ENCODE measurements at places on chromosomes 6 and 20.

GRCh38 chr20:44580581-44581268, 1.7 kb upstream of the PKIG start:
- no peak for DNase-seq

- peak; percentile 5 for DNase-seq
Observed at GRCh38 chr6:37631295-37631694, 66.4 kb downstream of the MDGA1 start.

GRCh38 chr6:140082867-140083297, 708.4 kb upstream of the CITED2 start:
- no peak for DNase-seq

- DNase-seq, result no peak
Observed at GRCh38 chr20:42565235-42565995, 624.3 kb downstream of the PTPRT start.

GRCh38 chr6:35898003-35898402, 22.9 kb downstream of the SRPK1 start:
- DNase-seq, result no peak

DNA sequence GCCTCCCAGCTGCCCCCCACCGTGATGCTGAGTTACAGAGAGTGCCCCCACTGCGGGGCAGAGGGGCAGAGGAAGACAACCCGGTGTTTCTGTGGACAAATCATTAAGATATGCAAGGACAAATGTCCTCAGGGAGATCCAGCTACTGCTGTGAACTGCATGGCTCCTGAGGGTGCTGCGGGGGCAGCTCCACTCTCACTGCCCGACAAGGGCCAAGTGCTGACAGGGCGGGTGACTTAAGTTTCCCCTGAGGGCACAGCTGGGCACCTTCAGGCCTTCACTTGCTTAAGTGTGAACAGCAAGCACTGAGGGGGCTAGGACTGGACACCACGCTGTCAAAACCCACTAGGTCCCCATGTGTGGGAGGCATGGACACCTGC, 26.2 kb upstream of the TCFL5 start:
- no peak for DNase-seq

- DNase-seq, result no peak
Observed at GRCh38 chr6:123316733-123317323, 319.9 kb downstream of the TRDN start.

DNA sequence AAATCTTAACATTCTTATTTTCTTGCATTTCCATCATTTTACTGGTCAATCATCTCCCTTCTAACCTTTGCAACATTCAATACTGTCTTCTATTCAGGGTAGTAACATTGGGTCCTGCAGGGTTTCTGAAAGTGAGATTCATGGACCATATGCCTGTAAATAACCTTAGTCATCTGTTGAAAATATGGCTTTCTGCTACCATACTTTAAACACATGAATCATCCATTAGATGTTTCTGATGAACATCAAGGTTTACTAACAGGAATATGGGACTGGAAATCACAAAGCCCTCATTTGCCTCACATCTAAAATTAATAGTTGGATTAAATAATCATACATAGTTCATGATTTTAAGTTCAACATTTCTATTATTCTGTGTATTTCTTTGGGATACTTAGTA, 475.9 kb upstream of the MARCKS start:
- DNase-seq, result no peak

DNA sequence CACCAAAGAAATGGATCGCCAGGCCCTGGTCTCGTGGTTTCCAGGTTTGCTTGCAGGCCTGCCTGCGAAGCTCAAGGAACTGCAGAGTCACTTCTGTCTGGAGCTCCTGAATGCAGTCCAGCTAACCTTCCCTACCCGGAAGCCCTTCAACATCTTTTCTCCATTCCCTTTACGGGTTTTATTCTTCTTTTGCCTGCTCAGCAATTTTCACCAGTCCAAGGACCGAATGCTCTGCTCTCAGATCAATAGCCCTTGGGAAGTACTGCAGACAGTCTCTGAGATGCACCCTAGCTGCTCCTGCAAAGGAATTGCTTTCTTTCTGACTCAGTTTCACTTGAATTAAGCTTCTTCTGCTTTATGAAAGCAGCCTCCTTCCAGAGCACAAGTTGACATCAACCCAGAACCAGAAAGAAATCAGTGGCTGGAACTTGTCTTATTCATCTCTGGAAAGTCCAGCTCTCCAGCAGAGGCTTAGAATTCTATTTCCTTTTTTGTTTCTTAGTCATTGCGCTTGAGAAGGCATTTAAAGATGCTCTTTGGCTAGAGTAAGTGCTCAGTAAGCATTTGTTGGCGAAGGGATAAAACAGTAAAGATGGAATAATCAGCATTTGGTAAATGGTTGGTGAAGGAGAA, 18.7 kb upstream of the YWHAB start:
- no peak for DNase-seq

DNA sequence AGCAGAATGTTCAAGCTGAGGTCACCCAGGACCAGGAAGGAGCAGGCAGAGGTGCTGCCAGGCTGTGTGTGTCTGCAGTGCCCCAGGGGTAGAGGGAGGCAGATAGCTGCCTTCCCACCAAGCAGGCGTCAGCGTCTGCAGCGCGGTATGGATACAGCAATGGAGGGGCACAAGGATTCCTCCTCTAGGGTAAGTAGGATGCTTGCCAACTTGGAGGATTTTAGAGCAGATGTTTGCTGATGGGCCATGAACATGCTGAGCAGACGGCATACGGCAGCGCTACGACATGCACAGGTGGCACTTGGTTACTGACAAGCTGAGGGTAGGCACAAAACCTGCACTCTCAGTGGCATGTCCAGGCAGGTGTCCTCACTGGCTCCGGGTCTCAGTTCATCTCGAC, 48.1 kb downstream of the PSMG4 start:
- peak; percentile 53 for DNase-seq

DNA sequence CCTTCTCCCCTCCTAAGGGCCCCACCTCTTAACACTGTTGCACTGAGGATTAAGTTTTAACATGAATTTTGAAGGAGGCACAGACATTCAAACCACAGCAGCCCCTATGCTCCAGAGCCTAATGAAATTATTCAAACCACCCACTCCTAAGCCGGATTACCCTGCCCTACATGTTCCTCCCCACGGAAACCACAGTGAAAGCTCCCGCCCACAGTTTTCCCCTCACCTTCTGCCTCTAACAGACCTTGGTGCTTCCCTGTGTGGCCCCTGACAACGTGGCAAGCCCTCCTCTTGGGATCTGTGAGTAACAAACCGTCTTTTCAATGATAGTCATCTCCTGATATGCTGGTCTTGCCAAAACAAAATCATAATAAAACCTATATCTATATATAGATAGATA, 74.8 kb downstream of the RIN2 start:
- DNase-seq, result no peak

DNA sequence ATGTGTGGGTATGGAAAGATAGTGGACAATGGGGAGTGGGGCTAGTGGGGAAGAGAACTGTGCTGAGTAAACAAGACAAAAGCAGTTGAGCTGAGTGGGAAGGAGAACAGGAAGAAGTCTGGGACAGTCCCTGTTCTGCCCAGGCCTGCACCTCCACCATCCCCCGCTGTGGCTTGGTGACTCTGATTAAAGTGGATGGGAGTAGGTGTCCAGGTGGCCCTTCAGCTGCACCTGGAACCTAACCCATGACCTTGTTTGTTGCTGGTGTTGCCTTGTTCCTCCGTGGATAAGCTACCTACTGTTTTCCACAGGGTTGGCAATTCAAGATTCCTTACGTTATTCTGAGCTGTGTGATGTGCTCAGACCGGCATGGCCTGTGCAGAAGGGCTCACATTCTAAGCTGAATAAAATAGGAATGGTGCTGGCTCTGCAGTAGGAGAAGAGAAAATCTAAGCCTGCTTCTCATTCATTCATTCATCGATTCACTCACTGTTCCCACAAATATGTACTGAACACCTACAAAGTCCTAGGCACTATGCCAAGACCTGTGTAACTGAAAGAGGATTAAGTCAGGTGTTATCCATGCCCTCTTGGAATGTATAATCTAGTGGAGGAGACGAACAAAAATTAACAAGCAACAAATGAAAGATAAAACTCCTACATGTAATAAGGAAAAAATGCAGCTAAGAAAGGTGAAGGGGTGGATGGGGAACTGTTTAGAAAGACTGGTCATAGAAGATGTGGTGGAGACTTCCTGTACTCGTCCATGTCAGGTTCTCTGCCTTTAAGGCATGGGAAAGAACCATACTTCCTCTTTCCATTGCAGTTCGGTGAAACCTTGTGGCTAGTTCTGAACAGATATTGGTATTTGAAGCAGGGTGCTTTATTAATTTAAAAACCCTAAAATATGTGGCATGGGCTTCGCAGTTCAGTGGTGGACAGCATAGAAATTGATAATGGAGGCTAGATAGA, 10.1 kb upstream of the CALHM6 start:
- no peak for DNase-seq

DNA sequence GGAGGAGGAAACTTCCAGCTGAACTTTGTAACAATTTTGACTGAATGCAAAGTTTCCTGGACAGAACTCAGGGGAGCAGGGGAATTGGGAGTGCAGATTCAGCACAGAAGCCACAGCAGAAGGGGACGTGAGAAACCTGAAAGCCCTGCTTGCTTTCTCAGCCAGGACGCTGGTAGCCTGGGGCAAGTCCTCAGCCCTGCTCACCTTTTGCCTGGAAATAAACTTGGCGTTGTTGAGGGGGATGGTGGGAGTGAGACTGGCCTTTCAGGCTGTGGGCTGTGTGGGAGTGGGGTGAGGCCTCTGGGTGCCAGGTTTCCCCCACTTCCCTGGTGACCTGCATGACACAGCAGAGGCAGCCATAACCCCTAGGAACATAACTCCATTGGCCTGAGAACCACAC, 238.1 kb upstream of the HS3ST5 start:
- no peak for DNase-seq

- no peak for DNase-seq
Observed at GRCh38 chr20:37204056-37204455, 24.7 kb upstream of the MROH8 start.

DNA sequence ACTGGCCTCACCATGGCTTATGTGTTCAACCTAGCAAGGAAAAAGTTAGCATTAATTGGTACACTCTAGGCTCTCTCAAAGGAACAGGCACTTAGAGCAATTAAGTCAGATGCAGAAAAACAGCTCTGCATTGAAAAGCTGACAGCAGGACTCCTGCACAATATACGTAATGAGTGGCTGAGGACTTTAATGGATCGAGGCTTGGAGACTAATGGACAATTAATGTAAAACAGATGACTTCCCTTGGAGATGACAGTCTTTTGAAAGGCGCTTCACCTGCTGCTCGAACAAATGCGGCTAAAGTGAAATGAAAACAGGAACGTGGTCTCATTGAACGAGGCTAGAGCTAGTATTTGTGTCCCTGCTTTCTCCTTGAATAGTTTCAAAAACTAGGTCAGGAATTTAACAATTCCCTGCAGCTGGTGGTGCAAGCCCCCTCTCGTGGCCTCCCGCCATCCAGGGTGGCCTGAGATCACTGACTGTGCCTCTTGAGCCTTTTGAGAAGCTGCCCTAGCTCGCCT, 137.1 kb downstream of the ELOVL4 start:
- DNase-seq, result no peak

- DNase-seq, result peak; percentile 90
Observed at GRCh38 chr6:129683601-129684322, 26.2 kb downstream of the ARHGAP18 start.

- no peak for DNase-seq
Observed at GRCh38 chr20:14488756-14489479, 151.5 kb upstream of the FLRT3 start.

- DNase-seq, result no peak
Observed at GRCh38 chr6:160394654-160395035, 46.5 kb downstream of the SLC22A3 start.

DNA sequence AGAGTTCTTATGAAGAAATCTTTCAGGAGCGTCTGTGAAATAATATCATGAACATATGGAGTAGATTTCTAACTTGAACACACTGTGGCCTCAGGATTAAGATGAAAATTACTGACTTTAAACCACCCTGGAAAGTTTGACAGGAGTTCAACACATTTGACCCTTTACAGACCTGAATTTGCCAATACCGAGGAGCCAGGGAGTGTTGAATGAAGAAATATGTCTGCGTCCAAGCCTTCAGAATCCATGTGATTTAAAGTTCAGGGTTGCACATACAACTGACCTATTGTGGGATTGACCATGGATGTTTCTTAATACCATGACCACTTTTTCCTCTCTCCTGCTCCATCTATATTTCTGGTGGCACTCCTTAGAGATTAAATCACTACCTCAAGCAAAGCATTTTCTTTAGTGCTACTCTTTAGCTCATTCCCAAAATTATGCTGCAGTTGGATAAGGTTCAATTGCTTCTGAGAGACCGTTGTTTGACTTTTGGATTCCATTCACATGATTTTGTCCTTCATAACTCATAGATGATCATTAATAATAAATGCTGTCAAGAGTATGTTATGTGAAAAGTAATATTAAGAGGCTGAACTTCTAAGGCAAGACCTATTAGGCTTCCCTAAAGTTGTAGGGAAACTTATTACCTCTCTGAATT, 57.4 kb downstream of the PRL start:
- DNase-seq, result no peak

DNA sequence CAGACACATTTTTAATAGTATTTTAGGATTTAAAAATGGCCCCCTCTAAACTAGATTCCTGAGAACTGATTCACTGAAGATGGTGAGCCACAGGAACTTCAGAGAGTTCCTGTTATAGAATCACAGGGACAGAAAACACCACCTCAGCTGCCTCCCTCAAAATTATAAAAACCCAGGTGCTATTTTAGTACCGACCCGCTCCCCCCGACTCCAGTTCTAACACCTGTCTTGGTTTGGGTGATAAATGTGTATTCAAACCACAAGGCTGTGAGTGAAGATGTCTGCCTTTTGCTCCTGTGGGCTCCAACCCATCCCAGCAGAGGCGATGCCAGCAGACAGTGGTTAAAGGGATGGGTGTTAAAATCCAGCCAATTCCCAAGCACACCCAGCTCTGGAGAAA, 127.4 kb upstream of the LY86 start:
- DNase-seq, result no peak

DNA sequence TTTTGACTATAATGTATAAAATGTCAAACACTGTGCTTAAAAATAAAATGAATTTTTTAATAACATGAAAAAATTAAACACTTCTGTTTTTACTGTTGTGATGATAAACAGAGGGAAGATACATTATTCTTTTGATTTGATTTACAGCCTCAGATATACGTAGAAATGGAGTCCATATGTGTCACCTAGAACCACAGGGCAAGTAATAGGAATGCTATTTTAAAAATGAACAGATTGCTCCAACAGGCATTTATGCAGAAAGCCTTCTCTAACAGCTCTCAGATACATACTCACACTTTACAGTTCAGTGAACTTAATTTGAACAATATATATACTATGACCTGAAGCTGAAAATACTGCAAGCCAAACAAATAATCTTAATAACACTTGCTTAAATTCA, 1551.0 kb downstream of the GRIK2 start:
- no peak for DNase-seq

- DNase-seq, result no peak
Observed at GRCh38 chr6:13495112-13495776, 7.8 kb upstream of the GFOD1 start.
